ENCODE measurements at places on chromosomes 5 and 9. TPM values are rescaled to one million over a fixed set of nuclear protein-coding genes. Genes with fewer than 3 reads are reported as not detected.

SPINK13 gene
- not detected for total RNA-seq

PDE6A gene
- total RNA-seq, result not detected

ZNF366 gene
- total RNA-seq, result 0.06 TPM

SAXO1 gene
- 0.34 TPM for total RNA-seq

SLC6A3 gene
- total RNA-seq, result 0.08 TPM

FOXD4 gene
- total RNA-seq, result 0.20 TPM

GRPEL2 gene
- total RNA-seq, result 22.5 TPM

TRIM7 gene
- 3.4 TPM for total RNA-seq

WHRN gene
- total RNA-seq, result 19.9 TPM

STPG3 gene
- not detected for total RNA-seq

ZDHHC11B gene
- 14.8 TPM for total RNA-seq
